ENCODE measurements at places on chromosomes 16 and 17.
A peak's percentile ranks its signal among the peaks of the same experiment; 100 is the strongest.

DNA sequence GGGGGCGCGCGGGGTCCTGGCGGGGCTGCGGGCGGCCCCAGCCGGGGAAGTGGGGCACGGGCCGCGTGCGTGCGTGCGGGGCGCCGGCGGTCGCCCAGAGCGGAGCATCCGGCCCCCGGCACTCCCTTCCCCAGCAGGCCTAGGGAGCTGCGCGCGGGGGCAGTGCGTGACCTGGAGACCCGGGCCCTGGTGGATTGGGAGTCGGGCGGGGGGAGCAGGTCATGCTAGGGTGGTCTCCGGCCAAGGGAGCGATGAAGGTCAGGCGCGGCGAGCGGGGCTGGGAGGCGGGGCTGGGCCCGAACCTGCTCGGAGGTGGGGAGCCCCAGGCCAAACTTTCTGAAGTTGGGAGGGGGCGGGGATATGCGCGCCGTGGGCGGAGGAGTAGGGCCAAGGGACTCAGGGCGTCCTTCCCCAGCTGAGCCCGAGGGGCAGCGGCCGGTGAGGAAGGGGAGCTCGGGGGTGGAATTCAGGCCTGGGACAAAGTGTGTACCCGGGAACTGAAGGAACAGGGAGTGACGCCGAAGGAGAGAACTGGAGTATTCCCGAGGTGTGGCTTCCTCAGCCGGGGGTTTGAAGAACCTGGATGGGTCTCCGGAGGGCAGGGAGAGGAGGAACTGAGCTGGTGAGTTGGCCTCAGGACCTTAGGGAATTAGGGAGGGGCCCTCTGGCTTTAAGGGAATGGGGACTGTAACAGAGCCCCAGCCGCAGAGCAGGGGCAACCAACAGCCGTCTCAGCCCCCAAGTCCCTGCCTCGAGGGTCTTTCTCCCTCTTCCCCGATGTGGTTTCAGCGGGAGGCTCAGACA, 589 bp downstream of the XYLT2 start:
- DNase-seq, result peak; percentile 44

DNA sequence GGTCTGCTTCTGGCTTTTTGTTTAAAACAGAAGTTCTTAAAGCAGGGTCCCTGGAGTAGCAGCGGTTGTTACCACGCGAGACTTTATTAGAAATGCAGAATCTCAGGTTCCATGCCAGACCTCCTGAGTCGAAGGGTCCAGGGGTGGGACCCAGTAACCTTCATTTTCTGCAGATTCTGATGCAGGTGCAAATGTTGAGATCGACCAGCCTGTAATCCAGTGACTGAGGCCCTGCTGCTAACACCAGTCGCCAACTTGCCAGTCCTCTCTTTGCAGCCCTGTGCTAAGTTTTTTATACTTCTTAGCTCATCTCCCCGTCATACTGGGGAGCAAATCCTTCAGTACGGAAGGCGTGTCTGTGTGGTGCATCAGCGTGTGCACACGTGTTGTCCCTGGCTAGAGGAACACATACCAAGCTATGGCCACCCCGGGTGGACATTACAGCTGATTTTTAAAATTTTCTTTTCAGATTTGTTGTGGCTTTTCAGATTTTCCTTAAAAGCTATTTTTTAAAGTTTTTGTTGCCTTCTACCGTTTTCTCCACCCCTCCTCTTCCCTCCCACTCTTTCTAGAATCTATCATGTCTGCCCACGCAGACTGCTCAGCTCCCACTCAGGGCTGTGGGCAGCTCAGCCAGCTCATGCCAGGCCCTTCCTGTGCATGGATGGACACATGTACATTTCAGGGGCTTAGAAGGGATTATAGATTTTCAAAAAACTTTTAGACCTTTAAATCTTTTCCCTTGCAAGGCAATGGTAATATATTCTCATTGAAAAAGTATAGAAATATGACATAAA, 57.7 kb downstream of the MEAK7 start:
- DNase-seq, result no peak

DNA sequence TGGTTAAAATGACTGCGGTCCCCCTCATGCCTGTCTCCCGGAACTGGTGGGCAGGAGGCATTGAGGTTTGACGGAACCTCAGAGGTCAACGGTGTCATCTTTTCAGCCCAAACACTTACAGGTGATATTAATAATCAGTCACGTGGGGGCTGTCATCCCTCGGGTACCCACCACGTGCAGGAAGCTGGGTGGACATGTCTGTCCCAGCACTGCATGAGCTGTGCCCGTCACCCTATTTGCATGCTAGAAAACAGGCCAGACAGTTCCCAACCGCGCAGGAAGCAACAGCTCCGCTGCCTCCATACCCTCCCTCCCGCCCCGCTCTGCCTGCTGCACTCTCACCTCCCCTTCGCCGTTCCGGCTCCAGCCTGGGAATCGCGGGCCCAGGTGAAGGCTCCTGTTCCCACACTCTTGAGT, 1.4 kb downstream of the SYNGR3 start:
- DNase-seq, result no peak

- no peak for DNase-seq
These were observed 36.3 kb upstream of the ZNF750 start for GRCh38 chr17:82876149-82876548.

- no peak for DNase-seq
These were observed 14.2 kb downstream of the ETV4 start for GRCh38 chr17:43531955-43532354.

DNA sequence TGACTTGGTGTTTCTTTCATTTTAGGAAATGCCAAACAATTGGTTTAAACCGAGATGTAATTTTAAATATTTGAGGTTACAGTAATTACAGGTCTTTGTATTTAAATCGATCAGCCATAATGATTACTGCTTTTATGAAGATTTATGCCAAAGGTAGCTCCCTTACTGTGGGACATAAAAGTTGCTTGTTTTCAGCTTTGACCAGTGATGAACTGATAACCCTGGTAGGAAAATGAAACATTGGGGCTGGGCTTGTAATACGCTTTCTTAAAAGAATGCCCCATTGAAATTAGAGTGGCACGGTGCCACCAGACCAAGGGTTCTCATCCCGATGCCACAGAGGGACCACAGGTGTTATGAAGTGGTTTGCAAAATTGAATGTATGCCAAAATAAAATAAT, 7.3 kb downstream of the TNRC6A start:
- no peak for DNase-seq

- no peak for DNase-seq
These were observed 30.1 kb downstream of the ARHGAP17 start for GRCh38 chr16:24984903-24985675.

GRCh38 chr16:78684655-78685375, 585.4 kb downstream of the WWOX start:
- DNase-seq, result no peak

DNA sequence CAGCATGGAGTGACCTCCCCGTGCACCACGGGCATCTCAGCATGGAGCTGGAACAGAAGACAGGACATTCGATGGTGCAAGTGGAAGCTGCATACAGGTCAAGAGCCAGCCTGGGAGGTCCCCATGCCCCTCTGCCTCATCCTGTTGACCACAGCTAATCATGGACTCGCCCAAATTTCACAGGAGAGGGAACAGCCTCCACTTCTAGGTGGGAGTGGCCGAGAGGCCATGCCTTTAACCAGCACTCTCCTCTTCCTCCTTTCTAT, 3.8 kb upstream of the SLC47A2 start:
- DNase-seq, result no peak

GRCh38 chr16:19241512-19241911, 44.0 kb upstream of the CLEC19A start:
- no peak for DNase-seq
